ENCODE measurements at places on chromosomes 4 and X. TPM values are rescaled to one million over a fixed set of nuclear protein-coding genes. Genes with fewer than 3 reads are reported as not detected.

The TXLNG gene
- 14.2 TPM for polyA plus RNA-seq

The PASD1 gene
- not detected for polyA plus RNA-seq

The RNF4 gene
- polyA plus RNA-seq: 66.4 TPM

The DUSP9 gene
- polyA plus RNA-seq: 50.7 TPM

The SH3RF1 gene
- polyA plus RNA-seq: 31.1 TPM

The ADAMTS3 gene
- 9.6 TPM for polyA plus RNA-seq

The NDNF gene
- 68.1 TPM for polyA plus RNA-seq

The IQSEC2 gene
- polyA plus RNA-seq: 16.6 TPM

The CENPVL1 gene
- polyA plus RNA-seq: 0.10 TPM

The RTL9 gene
- polyA plus RNA-seq: 0.24 TPM

The CTAG1A gene
- not detected for polyA plus RNA-seq

The LANCL3 gene
- 0.24 TPM for polyA plus RNA-seq

The STPG2 gene
- 0.93 TPM for polyA plus RNA-seq

The ALB gene
- 2.0 TPM for polyA plus RNA-seq

The HS6ST2 gene
- polyA plus RNA-seq: 28.7 TPM

The ENPEP gene
- 240 TPM for polyA plus RNA-seq

The ARMCX2 gene
- 110 TPM for polyA plus RNA-seq

The USP17L24 gene
- polyA plus RNA-seq: not detected

The BEX4 gene
- polyA plus RNA-seq: 184 TPM

The CCDC160 gene
- polyA plus RNA-seq: 14.8 TPM

The HS3ST1 gene
- polyA plus RNA-seq: 1.0 TPM

The MAB21L2 gene
- not detected for polyA plus RNA-seq

The ENAM gene
- 4.9 TPM for polyA plus RNA-seq

The ACOT9 gene
- 30.2 TPM for polyA plus RNA-seq

The GPRASP2 gene
- 41.0 TPM for polyA plus RNA-seq

The CLDN22 gene
- 0.47 TPM for polyA plus RNA-seq

The RNF150 gene
- polyA plus RNA-seq: 28.6 TPM

The FAM156B gene
- polyA plus RNA-seq: 16.3 TPM

Data from right renal pelvis (tissue), 4 donors.